Chondrocyte (in vitro differentiated cells): ENCODE measurements at places on chromosomes 4 and X. TPM values are rescaled to one million over a fixed set of nuclear protein-coding genes. Genes with fewer than 3 reads are reported as not detected.

STARD8 gene
- total RNA-seq = 0.31 to 0.49 TPM (median 0.37 TPM) in 3 replicates

TIGD4 gene
- 0.20 to 0.39 TPM (median 0.23 TPM) in 3 replicates for total RNA-seq

TMEM150C gene
- total RNA-seq = 1.7 to 2.3 TPM (median 1.7 TPM) in 3 replicates

NUDT11 gene
- 8.9 to 11.8 TPM (median 10.6 TPM) in 3 replicates for total RNA-seq

FREM3 gene
- not detected in 3 replicates for total RNA-seq

SMR3A gene
- total RNA-seq = not detected in 3 replicates

BEX5 gene
- total RNA-seq = 0.42 TPM in 1 of 3 replicates, not detected in the others

CBLL2 gene
- not detected in 3 replicates for total RNA-seq

EREG gene
- not detected in 3 replicates for total RNA-seq

MTNR1A gene
- 0.44 TPM in 1 of 3 replicates, not detected in the others for total RNA-seq

LNX1 gene
- total RNA-seq = 1.1 to 2.3 TPM (median 1.8 TPM) in 3 replicates

FAM9C gene
- not detected in 3 replicates for total RNA-seq

CYLC1 gene
- not detected in 3 replicates for total RNA-seq

TMEM144 gene
- total RNA-seq = 2.6 to 4.1 TPM (median 3.0 TPM) in 3 replicates

DACH2 gene
- total RNA-seq = not detected in 3 replicates

FAM53A gene
- total RNA-seq = 6.9 to 8.0 TPM (median 7.3 TPM) in 3 replicates

TMEM271 gene
- total RNA-seq = not detected in 3 replicates

MSX1 gene
- 4.4 to 4.8 TPM (median 4.4 TPM) in 3 replicates for total RNA-seq
